ENCODE measurements at places on chromosomes 5 and 9.

DNA sequence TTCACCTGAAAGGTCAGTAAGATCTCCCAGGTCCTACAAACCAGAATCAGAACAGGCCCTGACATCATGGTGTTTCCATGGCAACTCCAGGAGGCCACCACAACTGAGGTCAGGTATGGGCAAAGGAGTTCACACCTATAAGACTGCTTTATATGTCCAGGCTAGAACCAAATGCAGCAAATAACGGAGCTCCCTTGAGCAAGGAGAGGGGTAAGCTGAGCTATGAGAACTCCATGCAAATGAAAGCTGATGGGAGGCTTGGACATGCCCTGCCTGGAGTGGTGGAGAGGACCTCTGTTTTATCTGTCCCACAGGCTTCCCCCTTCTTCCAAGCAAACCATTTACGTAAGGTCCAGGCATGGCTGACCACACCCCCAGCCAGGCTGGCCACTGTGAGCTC is 207.7 kb downstream of the SPOCK1 start:
- DNase-seq = no peak

DNA sequence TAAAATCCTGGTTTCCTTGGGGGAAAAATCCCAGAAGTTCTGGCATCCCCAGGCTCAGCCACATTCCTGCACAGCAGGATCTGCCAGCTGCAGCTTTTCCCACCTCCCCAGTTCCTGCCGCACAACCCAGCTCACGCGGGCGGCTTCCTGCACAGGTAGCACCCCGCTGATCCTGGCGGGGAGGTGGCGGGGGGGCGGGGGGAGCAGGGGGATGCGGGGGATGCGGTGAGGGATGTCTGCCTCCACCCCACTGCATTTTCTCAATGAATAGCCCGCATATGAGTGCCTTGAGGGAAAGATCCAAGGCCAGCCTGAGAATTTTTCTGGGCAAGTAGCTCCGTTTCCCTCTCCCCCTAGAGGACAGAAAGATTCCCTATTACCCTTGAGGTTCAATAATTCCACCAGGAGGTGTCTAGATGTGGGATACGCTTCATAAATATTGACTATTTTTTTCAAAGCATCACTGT is 21.1 kb downstream of the GFPT2 start:
- DNase-seq = no peak

- DNase-seq = peak; percentile 73
Measured at GRCh38 chr9:135602789-135603481, 36.4 kb downstream of the GLT6D1 start.

- no peak for DNase-seq
Measured at GRCh38 chr9:137750566-137750965, 127.0 kb upstream of the CACNA1B start.

GRCh38 chr5:28208356-28208755 is 1170.0 kb upstream of the CDH9 start:
- no peak for DNase-seq

Measured in activated CD8-positive, alpha-beta T cell treated with anti-CD3 and anti-CD28 coated beads for 36 hours (primary cell).